Thoracic aorta (tissue), 2 donors: ENCODE measurements at places on chromosomes 4 and X. TPM values are rescaled to one million over a fixed set of nuclear protein-coding genes. Genes with fewer than 3 reads are reported as not detected.

XKRX gene
- total RNA-seq = 1.6 TPM

DNA sequence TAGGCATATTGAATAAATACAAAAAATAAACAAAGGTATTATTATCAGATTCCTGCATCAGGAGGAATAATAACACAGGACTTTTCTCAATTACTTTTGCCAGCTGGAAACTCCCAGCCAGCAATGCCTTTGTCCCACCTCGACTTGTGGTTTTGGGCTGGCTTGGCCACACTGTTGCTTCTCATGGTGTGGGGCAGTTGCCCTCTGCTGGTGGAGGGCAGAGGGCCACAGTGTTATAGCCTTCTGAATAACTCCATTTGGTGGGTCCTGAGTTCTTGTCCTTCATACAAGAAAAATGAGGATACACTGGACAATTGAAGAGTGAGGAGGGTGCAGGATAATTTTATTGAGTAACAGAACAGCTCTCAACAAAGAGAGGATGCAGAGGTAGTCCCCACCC is 1206.0 kb upstream of the ADGRL3 start:
- no peaks in the 10 kb centered on the region for H3K4me1 ChIP-seq
- H3K27me3 ChIP-seq = no peaks in the 10 kb centered on the region
- no peak for DNase-seq
- no peak overlapping the region for H3K4me3 ChIP-seq
- no peak overlapping the region for H3K27ac ChIP-seq

ZNF185 gene
- total RNA-seq = 8.1 TPM

GRCh38 chrX:6810776-6811175 is 275.9 kb upstream of the VCX3A start:
- no peak overlapping the region for H3K27ac ChIP-seq
- no peak overlapping the region for H3K4me3 ChIP-seq
- H3K27me3 ChIP-seq = no peaks in the 10 kb centered on the region
- no peaks in the 10 kb centered on the region for H3K36me3 ChIP-seq
- DNase-seq = no peak

DGKK gene
- total RNA-seq = not detected

GRCh38 chr4:123412700-123413512 is 16.3 kb downstream of the SPRY1 start:
- no peaks in the 10 kb centered on the region for H3K36me3 ChIP-seq
- H3K4me3 ChIP-seq = no peak overlapping the region
- H3K27me3 ChIP-seq = no peaks in the 10 kb centered on the region
- H3K27ac ChIP-seq = no peak overlapping the region

- H3K36me3 ChIP-seq = no peaks in the 10 kb centered on the region
- H3K4me1 ChIP-seq = no peaks in the 10 kb centered on the region
- no peaks in the 10 kb centered on the region for H3K27me3 ChIP-seq
- H3K4me3 ChIP-seq = no peak overlapping the region
Observed at GRCh38 chr4:153018684-153019083, 82.6 kb downstream of the FHDC1 start.

DNA sequence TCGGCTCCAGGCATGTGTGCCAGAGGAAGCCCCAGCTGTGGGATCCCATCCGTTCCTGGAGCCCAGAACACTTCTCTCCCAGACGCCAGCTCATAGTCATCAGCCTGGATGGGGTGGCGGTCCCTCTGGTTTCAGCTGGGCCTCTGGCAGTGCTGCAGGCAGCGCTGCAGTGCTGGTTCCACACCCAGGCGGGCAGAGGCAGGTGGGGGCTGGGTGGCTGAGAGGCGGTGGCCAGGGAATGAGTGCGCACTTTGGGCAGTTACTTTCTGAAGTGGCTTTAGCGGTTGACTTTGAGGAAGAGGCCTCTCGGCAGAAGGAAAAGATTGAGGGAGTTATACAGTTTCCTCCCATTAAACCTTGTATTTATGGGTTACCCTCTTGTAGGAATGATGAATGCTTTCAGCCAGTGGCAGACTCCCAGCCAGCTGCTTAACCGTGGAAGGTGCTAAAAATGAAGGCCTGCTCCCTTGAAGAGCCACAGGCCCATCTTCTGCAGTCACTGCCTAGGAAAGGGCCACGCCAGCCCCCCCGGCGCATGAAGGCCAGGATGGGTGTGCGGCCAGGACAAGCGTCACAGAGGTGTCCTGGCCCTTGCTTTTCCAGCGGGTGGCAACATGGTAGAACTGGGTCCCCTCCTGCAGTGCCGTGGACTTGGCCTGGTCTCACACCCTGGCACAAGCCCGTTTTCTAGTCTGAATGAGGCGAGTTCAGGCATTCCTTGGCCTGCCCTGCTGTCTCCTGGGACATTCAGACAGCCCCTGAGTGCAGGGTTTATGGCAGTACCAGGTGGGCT is 9.9 kb downstream of the TADA2B start:
- DNase-seq = no peak
- no peak overlapping the region for H3K27ac ChIP-seq
- H3K4me3 ChIP-seq = no peak overlapping the region
- peaks cover 32% of the 10 kb centered on the region for H3K36me3 ChIP-seq
- peaks cover 14% of the 10 kb centered on the region for H3K4me1 ChIP-seq

- H3K4me3 ChIP-seq = no peak overlapping the region
- no peaks in the 10 kb centered on the region for H3K4me1 ChIP-seq
- H3K36me3 ChIP-seq = no peaks in the 10 kb centered on the region
- H3K27me3 ChIP-seq = no peaks in the 10 kb centered on the region
- H3K27ac ChIP-seq = no peak overlapping the region
Observed at GRCh38 chr4:145583191-145584055, 35.8 kb upstream of the MMAA start.

CMC4 gene
- total RNA-seq = 32.5 TPM

DNA sequence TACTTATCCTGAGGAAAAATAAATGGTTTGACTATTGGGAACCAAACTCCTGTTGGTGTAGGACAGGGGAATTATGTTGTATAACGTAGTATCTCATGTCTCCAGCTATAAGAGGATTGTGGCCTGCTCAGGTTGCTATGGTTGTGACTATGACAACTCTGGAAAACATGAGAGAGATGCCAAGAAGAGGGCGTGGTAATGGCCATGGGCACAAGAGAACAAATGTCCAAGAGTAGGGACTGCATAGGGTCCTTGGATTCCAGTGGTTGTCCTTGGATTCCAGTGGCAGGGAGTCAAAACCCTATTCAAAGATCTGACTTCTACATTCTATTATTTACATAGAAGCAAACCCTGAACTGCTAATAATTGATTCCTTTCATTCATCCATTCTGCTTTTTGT is 6.8 kb upstream of the MOB1B start:
- DNase-seq = no peak
- no peaks in the 10 kb centered on the region for H3K36me3 ChIP-seq
- H3K4me3 ChIP-seq = no peak overlapping the region
- no peaks in the 10 kb centered on the region for H3K4me1 ChIP-seq

- peak overlapping the region; percentile 84 for H3K4me3 ChIP-seq
- H3K27me3 ChIP-seq = no peaks in the 10 kb centered on the region
- no peaks in the 10 kb centered on the region for H3K36me3 ChIP-seq
- H3K27ac ChIP-seq = peak overlapping the region; percentile 94
- peaks cover 13% of the 10 kb centered on the region for H3K4me1 ChIP-seq
- no peak for DNase-seq
Observed at GRCh38 chrX:119871245-119871598, 311 bp downstream of the RNF113A start.
